ENCODE measurements at places on chromosomes 6 and 20. TPM values are rescaled to one million over a fixed set of nuclear protein-coding genes. Genes with fewer than 3 reads are reported as not detected.

The RWDD1 gene
- 81.2 TPM for total RNA-seq

The LKAAEAR1 gene
- total RNA-seq: not detected

The ENPP4 gene
- total RNA-seq: 0.09 TPM

The ECT2L gene
- not detected for total RNA-seq

The PLEKHG1 gene
- not detected for total RNA-seq

The TMEM14A gene
- total RNA-seq: 32.1 TPM

The PROKR2 gene
- total RNA-seq: not detected

The RIMS4 gene
- total RNA-seq: not detected

The SNAI1 gene
- 6.0 TPM for total RNA-seq

The CRYBG1 gene
- 9.8 TPM for total RNA-seq

The SLC17A3 gene
- total RNA-seq: not detected

The ME1 gene
- 32.9 TPM for total RNA-seq

DNA sequence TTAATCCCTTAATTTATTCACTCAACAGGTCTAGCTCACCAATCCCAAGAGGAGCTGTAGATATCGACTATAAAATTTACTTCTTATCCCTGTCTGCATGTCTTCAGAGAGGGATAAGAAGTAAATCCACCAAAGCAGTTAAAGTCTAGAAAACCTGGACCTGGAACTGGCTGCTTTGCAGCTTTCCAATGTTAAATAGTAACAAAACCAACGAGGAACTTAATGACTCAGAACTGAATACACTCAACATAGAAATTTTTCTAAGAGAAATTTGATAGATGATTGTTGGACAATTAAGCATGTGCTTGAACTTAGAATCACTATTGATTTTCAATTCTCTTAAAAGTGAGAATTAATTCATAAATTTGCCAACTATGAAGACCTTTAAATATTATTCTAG, 11.5 kb upstream of the TMEM244 start:
- DNase-seq: no peak

GRCh38 chr6:83062225-83062624, 3.4 kb downstream of the UBE3D start:
- peak; percentile 43 for DNase-seq

- DNase-seq: no peak
Observed at GRCh38 chr6:146582857-146583256, 15.9 kb upstream of the ADGB start.

DNA sequence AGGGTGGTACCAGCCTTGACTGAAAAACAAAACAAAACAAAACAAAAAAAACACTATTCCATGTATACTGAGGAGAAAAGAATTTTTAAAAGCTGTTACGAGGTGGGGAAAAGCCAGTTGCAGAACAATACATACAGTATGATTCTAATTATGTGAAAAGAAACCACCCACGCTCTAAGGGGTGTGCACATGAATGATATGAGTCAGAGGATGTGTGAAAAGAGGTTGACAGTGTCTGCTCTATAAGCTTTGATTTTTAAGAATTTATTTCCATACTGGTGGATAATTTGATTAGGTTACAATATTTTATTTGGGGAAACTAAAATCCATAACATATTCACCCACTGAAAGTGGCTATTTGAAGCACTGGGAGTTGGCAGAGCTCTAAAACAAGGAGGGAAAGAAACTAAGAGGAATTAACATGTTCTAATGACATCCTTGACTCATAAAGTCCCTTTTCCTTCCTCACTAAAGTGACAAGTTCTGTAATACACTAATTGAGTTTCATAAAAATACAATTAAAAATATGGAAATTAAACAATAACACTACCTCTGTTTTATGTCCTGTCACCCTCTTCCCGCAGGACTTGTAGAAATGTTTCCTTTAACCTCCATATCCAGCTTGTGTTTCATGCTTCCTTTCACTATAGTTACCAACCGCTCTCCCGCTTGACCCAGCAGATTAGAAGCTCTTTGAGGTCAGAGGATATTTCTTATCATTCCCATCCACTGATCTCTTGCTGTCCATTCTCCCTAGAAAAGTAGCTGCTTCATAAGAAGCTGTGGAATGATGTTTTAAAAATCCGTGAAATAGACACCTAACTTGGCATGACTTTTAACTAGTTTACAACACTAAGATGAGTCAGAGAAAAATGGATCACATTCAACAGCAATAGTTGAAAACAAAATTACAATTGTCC, 118.6 kb upstream of the CCDC28A start:
- peak; percentile 5 for DNase-seq

DNA sequence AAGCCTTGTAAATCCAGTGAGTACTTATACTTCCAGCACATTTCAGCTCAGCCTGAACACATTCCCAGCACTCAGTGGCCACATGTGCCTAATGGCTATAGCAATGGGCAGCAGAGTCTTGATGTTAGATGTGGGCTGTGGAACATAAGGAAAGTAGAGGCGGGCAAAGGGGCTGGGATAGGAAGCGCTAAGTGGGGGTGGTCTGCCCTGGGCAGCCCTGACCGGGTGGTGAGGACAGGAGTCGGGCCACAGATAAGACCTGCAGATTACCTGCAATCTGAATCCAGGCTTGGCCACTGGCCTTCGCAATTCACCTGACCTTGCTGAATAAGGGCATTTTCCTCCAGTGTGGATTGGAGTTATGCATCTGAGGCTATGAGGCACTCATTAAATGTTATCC, 11.1 kb upstream of the HMGA1 start:
- no peak for DNase-seq

- DNase-seq: no peak
Observed at GRCh38 chr6:4969609-4970285, 34.1 kb downstream of the RPP40 start.

- peak; percentile 30 for DNase-seq
Observed at GRCh38 chr6:35146453-35146852, 5.3 kb upstream of the TCP11 start.

DNA sequence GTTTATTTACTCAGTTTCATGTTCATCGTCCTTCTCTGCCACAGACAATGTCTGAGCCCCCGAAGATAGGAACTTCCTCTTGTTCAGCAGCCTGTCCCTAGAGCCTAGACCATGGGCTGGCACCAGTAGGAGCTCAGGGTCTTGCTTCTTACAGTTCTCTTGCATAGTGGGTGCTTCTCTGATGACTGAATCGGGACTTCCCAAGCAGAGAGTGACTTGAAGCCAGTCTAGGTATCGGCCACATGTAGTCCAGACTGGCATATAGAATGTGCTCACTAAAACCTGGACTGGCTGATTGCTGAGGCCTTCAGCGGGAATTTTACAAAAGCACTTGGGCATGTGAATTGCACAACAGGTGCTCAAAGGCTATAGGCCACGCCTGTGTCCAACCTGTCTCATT, 52.0 kb downstream of the PRDM1 start:
- no peak for DNase-seq

DNA sequence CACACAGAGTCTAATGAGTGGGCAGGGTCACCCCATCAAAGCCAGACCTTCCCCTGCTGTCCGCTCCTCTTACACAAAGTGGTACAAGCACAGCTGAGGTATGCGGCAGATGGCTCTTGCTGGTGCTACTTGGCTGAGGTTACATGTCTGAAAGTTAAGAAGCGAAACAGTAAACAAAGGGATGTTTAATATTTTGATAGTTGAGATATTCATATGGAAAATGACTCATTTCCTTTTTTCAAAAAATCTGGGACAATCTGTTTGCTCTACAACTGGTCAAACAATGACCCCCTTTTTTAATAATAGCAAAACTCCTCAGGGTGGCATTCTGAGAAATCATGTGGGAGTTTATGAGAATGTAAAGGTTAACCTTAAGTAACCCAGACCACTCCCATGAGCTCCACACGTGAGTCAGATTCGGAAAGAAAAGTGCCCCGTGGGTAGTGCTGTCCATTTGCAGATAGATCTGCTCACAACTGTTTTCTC, 245.3 kb downstream of the TBXT start:
- DNase-seq: no peak

- no peak for DNase-seq
Observed at GRCh38 chr6:45476341-45476740, 98.6 kb upstream of the SUPT3H start.

GRCh38 chr6:7155871-7156579, 48.3 kb downstream of the RREB1 start:
- DNase-seq: no peak

DNA sequence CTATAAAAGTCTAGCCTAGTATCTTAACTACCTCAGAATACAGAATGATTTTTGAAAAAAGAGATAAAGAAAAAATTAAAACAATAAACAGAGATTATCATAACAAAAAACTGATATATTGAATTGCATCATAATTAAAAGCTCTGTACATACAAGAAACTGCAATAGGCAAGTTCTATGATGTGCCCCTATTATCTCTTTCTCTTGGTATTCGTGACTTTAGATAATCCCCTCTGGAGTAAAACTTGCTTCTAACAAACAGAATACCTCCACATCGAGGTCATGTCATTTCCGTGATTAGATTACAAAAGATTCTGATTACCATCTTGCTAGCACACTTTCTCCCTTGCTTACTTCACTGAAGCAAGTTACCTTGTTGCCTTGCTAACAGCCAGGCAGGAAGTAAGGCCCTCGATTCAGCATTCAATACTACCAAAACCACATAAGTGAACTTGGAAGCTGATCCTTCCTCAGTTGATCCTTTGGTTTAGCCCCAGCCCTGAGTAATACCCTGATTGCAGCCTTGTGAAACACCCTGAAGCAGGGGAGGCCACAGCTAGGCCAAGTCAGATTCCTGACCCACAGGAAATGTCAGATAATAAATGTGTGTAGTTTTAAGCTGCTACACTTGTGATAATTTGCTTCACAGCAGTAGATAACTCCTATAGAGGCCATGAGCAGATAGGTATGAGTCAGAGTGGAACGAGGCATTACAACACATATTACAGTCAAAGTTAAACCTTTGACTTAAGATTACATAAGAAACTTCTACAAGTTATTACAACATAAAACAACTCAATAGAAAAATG, 53.7 kb upstream of the TMX4 start:
- DNase-seq: peak; percentile 52

GRCh38 chr6:37615564-37616340, 81.9 kb downstream of the MDGA1 start:
- DNase-seq: peak; percentile 58

DNA sequence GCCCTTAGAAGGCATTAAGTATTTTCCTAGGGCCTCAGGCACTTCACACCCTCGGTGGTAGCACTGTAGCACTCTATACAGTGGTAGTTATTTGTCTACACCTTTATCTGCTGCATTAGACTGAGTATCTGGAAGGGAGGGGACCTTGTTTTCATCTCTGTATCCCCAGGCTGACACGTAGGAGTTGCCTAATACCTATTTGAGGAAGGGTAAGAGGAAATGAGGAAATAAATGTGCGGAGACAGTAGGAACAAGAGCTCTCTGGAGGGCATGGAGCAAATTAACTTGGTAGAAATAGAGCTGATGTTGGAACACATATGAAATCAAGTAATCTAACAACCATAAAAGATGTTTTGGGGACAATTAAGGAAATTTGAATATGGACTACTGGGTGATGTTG, 3.9 kb downstream of the CNPY3 start:
- DNase-seq: no peak

DNA sequence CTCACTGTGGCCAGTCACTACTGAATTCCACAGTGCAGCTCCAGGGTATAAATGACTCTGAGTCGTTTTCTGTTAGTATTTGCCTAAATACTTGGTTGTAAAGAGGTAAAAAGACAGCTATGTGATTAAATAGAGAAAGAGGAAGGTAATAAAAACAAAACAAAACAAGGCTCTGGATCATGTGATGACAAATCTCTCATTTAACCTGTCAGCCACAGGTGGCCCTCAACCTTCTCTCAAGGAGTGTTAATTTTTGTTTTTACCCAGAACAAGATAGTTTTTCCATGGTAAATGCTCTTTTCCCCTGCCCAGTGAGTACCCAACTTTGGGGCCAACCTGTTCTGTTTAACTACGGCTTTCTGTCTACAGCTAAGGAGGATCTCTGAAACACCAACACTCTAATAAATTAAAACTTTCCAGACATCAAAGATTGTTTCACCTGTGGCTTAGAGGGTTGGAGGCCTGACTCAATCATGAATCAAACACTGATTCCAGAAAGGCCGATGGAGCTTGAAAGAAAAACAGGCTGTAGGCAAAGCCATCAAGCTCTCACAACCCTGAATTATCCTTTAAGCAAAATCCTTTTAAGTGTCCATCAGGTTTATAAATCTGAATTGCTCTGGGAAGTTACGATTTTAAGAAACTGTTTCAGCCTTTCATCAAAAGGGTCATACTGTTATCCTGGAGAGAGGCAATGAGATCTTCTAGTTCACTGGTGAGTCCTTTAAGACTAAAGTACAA, 81.5 kb upstream of the BCLAF1 start:
- DNase-seq: no peak

Data from HFFc6 (cell line).